SK-N-SH (cell line): ENCODE measurements at places on chromosomes 3 and 15. TPM values are rescaled to one million over a fixed set of nuclear protein-coding genes. Genes with fewer than 3 reads are reported as not detected.

- no peak for DNase-seq
Measured at GRCh38 chr3:169171739-169172138, 491.8 kb downstream of the MECOM start.

GRCh38 chr3:32086464-32086863, 20.0 kb upstream of the GPD1L start:
- DNase-seq = no peak

- DNase-seq = no peak
Measured at GRCh38 chr3:108125550-108126071, 34.8 kb upstream of the CD47 start.

DNA sequence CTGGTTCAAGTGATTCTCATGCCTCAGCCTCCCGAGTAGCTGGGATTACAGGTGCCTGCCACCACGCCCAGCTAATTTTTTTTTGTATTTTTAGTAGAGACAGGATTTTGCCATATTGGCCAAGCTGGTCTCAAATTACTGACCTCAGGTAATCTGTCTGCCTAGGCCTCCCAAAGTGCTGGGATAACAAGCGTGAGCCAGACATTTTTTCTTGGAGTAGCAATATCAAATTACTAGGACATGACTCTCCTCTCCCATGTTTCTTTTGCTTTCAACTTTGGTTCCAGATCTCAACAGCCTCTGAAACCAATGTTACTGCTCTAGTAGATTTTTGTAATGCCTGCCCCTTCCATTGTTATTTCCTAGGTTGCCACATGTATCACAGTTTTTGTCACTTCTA, 462.0 kb downstream of the GBE1 start:
- DNase-seq = no peak

GRCh38 chr3:177610686-177611633, 413.7 kb upstream of the TBL1XR1 start:
- no peak for DNase-seq

- no peak for DNase-seq
Measured at GRCh38 chr3:72384602-72385001, 463.6 kb downstream of the SHQ1 start.

GRCh38 chr15:33046329-33046728, 148.2 kb downstream of the FMN1 start:
- DNase-seq = no peak

DNA sequence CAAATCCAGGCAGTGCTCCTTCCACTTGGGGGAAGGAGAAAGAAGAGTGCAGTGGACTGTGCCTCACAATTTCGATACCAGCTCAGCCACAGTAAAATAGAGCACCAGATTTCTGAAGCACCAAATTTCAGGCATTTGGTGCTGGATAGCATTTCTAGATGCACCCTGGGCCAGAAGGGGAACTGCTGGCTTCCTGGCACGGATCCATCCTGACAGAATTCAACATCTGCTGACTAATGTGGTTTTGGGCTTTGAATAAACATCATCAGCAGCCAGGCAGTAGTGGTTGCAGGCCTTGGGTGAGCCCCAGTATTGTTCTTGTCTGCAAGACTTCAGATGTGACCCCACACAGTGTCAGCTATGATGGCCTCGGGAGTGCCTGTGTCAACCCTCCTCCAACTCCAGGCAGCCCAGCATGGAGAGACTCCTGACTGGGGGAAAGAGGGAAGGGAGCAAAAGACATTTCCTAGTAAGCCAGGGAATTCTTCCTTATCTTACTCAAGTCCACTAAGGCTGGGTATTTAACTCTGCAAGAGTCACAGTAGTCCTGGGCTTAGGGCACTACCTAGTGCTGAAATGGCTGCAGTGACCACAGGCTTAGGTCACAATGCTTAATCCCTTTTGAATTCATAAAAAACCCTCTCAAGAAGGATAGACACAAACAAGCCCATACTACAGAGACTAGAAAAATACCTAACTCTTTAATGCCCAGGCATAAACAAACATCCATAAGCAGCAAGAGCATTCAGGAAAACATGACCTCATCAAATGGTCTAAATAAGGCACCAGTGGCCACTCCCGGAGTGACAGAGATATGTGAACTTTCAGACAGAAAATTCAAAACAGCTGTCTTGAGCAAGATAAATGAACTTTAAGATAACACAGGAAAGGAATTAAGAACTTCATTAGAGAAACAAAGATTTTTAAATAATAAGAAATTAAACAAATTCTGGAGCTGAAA, 74.7 kb downstream of the SPATA16 start:
- DNase-seq = peak; percentile 33

GRCh38 chr3:12869035-12869621, 27.8 kb upstream of the RPL32 start:
- peak; percentile 81 for DNase-seq

DNA sequence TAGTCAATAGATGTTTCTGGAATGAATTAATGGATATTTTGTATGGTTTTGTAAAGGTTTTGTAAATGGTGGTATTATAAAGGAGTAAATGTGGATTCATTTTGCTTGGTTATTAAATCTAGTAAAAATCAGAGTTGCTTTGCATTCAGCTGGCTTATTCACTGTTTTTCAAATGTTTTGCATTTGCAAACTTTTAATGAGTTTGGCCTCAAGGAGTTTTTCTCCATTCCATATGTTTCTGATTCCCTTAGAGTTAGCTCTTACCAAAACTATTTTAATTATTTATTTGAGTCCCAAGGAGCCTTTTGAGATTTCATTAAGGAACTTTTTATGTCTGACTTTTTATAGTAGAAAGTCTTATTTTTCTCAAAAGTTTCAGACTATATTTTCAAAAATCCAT, 992.2 kb downstream of the DIPK2A start:
- no peak for DNase-seq

DNA sequence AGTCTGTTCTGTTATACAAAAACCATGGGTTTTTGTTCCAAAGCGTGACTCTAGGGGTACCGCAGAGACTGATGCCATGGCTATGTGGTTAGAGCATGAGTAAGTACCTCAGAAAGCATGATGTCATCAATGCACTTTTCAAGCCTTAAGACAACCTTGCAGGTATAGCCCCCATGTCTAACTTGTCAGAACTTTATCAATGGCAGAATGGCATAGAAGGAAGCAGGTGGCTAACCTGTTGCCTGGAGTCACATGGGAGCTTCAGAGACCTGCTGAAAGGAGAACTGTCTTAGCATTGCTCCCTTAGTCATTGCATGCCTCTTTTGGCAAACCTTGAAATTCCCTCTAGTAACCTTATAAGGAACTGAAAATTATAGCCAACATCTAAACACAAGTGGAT, 52.5 kb downstream of the EOMES start:
- no peak for DNase-seq

Gene TPRG1
- 0.64 and 1.8 TPM in 2 replicates for polyA plus RNA-seq

Gene GOLGA6L4
- polyA plus RNA-seq = 0.94 and 1.3 TPM in 2 replicates

Gene GREM1
- 23.9 and 46.4 TPM in 2 replicates for polyA plus RNA-seq

Gene STAB1
- polyA plus RNA-seq = 0.03 and 0.05 TPM in 2 replicates

Gene STARD5
- 1.6 and 3.2 TPM in 2 replicates for polyA plus RNA-seq

Gene PIK3R4
- 27.2 and 27.9 TPM in 2 replicates for polyA plus RNA-seq
